Suppressor macrophage treated with lipopolysaccharide for 1 hour (primary cell): ENCODE measurements at places on chromosomes 16 and 17.
A peak's percentile ranks its signal among the peaks of the same experiment; 100 is the strongest.

- no peak for DNase-seq
Measured at GRCh38 chr17:76682296-76682695, 28.5 kb downstream of the MXRA7 start.

DNA sequence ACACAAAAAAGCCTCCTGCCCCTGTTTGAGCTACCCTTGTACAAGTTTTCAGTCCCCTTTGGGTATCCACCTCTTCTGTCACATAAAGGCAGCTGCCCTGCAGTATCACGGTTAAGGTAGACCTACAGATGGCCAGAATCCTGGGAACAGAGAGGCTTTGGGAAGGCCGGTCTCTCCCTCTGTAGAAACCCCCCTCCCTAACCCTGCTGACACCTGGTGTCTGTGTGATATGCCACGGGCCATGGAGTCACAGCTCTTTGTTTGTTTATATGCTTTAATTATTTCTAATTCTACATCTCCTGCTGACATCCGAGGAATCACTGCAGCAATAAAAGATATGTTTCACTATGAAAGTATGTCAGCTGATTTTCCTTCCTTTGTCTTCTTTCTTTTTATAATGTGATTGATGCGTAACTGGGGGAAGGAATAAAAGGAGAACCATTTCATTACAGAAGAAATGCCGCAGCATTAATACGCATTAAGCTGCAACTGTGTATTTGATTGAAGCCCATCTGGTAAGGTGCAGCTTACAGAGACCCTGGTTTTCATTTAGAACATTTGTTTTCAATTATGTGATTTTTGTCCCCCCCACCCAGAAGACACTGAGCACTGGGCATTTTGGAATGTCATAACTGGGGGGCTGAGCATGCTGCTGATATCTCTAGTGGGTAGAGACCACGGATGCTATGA lies 142.1 kb downstream of the SLC39A11 start:
- no peak for DNase-seq

- DNase-seq = peak; percentile 20
Measured at GRCh38 chr17:17933775-17934174, 38.4 kb downstream of the TOM1L2 start.

GRCh38 chr16:51166541-51166940 lies 15.5 kb upstream of the SALL1 start:
- DNase-seq = no peak

DNA sequence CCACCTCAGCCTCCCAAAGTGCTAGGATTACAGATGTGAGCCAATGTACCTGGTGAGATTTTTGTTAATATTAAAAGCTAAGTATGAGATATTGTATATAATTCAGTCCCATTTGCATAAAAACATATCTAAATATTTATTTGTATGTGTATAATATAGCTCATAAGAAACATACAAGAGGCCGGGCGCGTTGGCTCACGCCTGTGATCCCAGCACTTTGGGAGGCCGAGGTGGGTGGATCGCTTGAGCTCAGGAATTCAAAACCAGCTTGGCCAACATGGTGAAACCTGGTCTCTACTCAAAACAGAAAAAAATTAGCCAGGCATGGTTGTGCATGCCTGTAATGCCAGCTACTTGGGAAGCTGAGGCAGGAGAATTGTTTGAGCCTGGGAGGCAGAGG lies 16.8 kb upstream of the BCO1 start:
- no peak for DNase-seq

DNA sequence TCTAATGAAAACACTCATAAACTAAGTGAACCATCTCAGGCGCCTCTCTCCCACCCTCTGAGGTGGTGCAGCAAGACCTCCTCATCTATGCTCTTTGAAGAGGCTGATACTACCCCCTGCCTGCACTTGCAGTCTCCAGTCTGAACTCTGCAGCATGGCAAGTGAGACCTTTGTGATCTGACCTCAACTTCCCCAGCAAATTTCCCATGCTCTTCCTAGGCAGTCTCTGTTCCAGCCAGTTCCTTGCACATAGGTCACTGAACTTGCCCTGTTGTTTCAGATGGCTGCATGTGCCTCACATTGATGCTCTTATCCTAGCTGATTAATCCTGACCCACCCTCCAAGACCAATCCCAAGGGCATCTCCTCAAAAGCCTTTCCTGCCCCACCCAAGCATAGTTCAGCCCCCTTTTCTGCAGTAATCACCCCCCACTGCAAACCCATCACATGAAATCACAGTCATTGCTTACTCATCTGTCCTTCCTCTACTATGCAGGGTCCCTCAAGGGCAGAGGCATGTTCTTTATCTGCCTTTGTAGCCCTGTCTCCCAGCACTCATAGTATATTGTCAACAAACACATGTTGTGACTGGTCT lies 42.0 kb downstream of the TBX21 start:
- DNase-seq = peak; percentile 52

DNA sequence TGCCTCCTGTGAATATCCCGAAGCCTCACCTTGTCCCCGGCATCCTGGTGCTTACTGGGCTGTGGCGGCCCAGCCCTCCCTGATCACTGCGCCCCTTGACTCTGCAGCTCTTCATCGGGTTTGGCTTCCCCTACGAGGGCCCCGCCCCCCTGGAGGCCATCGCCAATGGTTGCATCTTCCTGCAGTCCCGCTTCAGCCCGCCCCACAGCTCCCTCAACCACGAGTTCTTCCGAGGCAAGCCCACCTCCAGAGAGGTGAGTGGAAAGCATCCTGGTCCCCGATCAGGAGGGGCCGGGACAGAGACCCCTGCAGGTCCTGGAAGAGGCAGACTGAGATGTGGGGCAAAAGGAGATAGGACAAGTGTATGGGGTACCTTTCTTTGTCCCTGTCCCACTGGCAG lies 72.1 kb downstream of the MGAT5B start:
- no peak for DNase-seq

- peak; percentile 72 for DNase-seq
Measured at GRCh38 chr17:59914274-59914854, 21.4 kb downstream of the RPS6KB1 start.

DNA sequence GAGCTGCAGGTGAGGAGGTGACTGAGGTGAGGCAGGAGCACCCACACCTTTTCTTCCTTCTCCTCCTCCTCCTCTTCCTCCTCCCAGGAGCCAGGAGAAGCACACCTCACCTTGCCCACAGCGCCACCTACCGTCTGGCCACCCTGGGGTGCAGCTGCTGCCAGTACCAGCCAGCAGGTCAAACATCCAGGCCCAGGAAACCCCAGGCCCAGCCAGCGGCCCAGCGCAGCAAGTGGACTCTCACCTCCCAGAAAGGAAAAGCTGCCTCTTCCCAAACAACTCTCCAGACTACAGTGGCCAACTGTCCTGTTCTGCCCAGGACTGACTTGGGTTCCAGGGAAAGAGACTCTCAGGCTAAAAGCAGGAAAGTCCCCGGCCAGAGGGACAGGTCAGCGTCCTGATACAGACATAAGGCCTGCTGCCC lies 22.7 kb downstream of the PEMT start:
- peak; percentile 61 for DNase-seq

DNA sequence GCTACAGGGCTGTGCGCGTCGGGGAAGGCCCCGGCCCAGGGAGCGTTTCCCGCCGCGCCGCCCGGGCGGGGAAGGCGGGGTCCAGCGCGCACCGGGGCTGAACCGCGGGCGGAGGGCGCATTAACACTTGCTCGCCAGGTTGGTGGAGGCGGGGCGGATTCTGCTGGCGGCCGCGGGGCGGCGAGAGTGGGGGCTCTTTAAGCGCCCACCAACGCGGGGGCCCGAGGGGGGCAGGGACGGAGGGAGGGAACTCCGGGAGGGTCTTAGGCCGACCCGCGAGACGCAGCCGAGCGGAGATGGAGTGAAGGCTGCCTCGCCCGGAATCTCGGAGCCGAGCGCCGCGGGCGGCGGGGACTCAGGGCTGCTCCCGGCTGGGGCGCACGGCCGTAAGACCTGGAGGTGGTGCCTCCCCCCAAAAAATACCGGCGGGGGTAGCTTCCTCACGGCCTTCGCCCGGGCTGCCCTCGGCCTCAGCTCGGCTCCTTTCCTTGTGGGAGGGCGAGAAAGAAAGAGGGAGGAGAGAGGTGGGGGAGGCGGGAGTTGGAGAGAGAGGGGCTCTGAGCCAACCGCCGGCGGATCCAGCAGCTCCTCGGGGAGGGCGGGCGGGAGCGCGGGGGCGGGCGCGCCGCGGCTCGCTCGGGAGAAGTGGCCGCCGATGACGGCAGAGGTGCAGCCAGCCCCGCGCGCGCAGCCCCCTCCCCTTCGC lies 415 bp upstream of the FOXF1 start:
- no peak for DNase-seq

- DNase-seq = no peak
Measured at GRCh38 chr16:89210165-89210903, 7.2 kb upstream of the ZNF778 start.

DNA sequence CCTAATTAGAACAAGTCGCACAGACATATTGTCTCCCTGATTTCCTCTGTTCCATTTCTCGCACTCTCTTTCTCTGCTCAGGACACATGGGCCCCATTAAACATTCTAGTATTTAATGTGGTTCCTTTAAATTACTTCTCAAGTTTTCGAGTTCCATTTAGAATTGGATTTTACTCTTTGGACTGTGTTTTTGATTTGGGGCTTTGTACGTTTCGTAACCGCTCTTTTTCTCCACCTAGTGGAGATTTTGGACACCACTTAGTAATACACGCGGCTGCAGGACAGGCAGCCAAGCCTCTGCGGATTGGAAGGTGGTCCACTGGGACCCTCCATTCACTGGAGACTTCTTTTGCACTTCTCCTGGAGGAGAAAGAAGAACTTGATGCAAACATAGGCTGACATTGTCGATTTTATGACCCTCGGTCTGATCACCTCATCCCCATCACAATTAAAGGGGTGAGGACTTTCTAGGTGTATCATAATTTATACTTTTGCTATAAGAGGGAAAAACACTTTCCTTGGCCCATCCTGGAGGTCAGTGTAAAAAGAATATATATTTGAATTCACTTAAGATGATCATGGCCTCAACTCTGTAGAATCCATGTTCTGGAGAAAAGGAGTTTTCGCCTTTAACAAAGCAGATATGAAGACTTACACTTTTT lies 85.7 kb downstream of the NOG start:
- DNase-seq = peak; percentile 50

- DNase-seq = no peak
Measured at GRCh38 chr17:28745786-28746411, 2.1 kb downstream of the TRAF4 start.

GRCh38 chr16:2223942-2224486 lies 623 bp downstream of the E4F1 start:
- peak; percentile 71 for DNase-seq

- no peak for DNase-seq
Measured at GRCh38 chr16:1472974-1473373, 1.9 kb downstream of the CLCN7 start.

DNA sequence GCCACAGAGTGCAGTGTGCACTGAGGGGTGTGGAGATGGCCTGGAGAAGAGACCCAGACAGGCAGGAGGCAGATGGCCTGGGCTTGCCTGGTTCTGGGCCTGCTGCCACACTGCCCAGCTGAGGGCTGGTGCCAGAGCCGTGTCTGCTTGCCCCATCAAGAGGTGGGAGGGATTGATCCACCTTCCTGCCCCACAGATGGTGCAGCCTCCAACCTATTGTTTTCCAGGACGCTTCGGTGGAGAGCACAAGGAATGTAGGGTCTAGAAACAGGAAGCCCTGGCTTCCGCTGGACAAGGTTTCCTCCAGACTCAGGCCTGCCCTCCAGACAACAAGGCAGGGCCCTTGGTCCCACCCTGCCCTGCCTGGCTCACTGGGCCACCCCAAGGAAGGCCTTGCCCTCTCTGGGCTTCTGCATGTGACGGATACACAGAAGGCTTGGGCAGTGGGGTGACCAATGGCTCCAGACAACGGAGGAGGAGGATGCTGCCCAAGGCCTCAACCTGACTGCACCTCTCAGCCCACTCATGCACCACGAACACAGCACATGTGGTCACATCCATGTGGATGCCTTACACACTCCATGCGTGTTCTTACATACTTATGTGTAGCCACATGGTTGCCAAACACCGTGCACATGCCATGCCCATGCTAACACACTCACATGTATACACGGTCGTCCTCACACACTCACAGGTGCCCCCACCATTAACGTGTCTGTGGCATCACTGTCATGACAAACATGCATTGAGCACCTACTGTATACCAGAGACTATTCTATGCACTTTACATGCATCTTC lies 6.5 kb upstream of the CDH5 start:
- DNase-seq = no peak

GRCh38 chr17:12859520-12859919 lies 70.2 kb downstream of the ARHGAP44 start:
- DNase-seq = no peak

GRCh38 chr17:8131844-8132441 lies 8.0 kb upstream of the HES7 start:
- DNase-seq = peak; percentile 18
